ENCODE measurements at places on chromosomes 16 and 17. TPM values are rescaled to one million over a fixed set of nuclear protein-coding genes. Genes with fewer than 3 reads are reported as not detected.

ZFP90 gene
- total RNA-seq = 5.5 TPM

CLEC10A gene
- total RNA-seq = not detected

ZNF646 gene
- 10.0 TPM for total RNA-seq

DHODH gene
- total RNA-seq = 13.8 TPM

KRTAP9-2 gene
- total RNA-seq = not detected

Measured in A549 treated with GW870086 at 1 μM for 4 hours (cell line).